ENCODE measurements at places on chromosomes 3 and 15. TPM values are rescaled to one million over a fixed set of nuclear protein-coding genes. Genes with fewer than 3 reads are reported as not detected.

Gene PLA2G4E
- total RNA-seq: not detected

Gene ACP3
- 3.3 TPM for total RNA-seq

DNA sequence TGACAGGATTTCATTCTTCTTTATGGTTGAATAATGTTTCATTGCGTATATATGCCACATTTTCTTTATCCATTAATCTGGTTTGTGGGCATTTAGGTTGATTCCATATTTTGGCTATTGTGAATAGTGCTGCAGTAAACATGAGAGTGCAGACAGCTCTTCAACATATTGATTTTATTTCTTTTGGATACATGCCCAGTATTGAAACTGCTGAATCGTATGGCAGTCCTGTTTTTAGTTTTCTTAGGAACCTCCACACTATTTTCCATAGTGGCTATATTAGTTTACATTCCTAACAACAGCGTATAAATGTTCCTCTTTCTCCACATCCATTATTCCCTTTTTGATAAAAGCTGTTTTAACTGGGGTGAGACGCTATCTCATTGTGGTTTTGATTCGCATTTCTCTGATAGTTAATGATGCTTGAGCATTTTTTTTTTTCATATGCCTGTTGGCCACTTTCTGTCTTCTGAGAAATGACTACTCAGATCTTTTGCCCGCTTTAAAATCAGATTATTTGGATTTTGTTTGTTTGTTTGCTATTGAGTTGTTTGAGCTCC is 21.7 kb downstream of the AQP9 start:
- DNase-seq: no peak
- no peaks in the 10 kb centered on the region for H3K4me1 ChIP-seq
- H3K27me3 ChIP-seq: no peaks in the 10 kb centered on the region
- H3K27ac ChIP-seq: no peak overlapping the region
- H3K36me3 ChIP-seq: no peaks in the 10 kb centered on the region

GRCh38 chr15:101167753-101168462 is 83.9 kb downstream of the CHSY1 start:
- H3K4me3 ChIP-seq: no peak overlapping the region
- H3K27me3 ChIP-seq: no peaks in the 10 kb centered on the region
- H3K27ac ChIP-seq: peak overlapping the region; percentile 67
- peak; percentile 55 for DNase-seq

DNA sequence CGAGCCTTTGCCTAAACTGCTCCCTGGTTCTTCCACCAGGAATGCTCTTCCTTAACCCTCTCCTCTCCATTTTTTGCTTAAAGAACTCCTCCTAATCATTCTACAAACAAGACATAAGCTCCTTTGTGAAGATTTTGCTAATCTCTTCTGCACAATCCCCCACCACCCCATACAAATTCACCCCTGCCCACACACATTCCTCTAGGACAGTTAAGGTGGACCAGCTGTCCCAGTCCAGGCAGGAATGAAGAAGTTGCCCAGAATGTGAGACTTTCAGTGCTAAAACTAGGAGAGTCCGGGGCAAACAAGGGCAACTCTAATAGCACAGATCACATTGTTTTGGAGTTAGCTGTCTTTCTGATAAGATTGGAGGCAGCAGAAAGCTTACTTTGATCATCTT is 13.9 kb upstream of the FAM174B start:
- no peak for DNase-seq
- no peaks in the 10 kb centered on the region for H3K27me3 ChIP-seq
- no peak overlapping the region for H3K4me3 ChIP-seq
- H3K4me1 ChIP-seq: peaks cover 6% of the 10 kb centered on the region
- no peak overlapping the region for H3K27ac ChIP-seq

- no peaks in the 10 kb centered on the region for H3K36me3 ChIP-seq
- no peak overlapping the region for H3K4me3 ChIP-seq
- no peak for DNase-seq
- no peaks in the 10 kb centered on the region for H3K4me1 ChIP-seq
- H3K27me3 ChIP-seq: no peaks in the 10 kb centered on the region
These were observed 255.4 kb downstream of the ARPP21 start for GRCh38 chr3:35894735-35895134.

GRCh38 chr3:1462371-1462770 is 369.5 kb downstream of the CNTN6 start:
- no peaks in the 10 kb centered on the region for H3K4me1 ChIP-seq
- DNase-seq: no peak
- H3K4me3 ChIP-seq: no peak overlapping the region
- no peak overlapping the region for H3K27ac ChIP-seq

Gene TMIE
- total RNA-seq: not detected

DNA sequence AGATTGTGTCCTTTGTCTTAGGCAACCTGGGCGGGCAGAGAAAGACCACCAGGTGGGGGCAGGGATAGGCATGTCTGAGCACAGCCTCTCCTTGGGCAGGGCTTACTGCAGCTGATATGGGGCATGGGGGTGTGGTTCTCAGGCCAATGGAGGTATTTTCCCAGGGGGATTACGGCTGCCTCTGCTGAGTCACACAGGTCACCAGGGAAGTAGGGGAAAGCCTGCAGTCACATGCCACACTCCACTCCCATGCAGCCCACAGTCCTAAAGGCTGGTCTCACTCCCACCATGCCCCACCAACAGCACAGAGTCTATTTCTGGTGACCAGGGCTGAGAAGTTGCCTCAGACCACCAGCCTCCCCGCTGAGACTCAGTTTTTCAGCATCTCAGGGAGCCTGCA is 466.4 kb downstream of the DIPK2A start:
- no peak overlapping the region for H3K4me3 ChIP-seq
- H3K36me3 ChIP-seq: no peaks in the 10 kb centered on the region
- no peaks in the 10 kb centered on the region for H3K27me3 ChIP-seq
- H3K27ac ChIP-seq: no peak overlapping the region
- DNase-seq: no peak

DNA sequence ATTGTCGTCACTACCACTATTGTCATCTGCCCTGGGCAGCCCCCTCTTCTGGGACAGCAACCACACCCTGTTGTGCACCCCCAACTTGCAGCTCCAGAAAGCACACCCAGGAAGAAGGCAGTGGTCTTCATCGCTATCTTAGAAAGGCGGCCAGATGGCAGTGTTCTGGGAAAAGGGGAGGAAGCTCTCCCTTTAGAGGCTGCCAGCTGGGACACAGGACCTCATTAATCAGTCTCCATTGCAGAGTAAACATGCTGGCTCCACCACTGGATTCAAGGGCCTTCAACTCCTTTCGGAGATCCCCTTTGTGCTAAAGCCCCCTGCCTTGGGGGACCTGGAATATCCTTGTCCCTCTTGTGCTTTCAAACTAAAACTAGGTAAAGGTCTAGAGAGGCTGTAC is 199.3 kb upstream of the LINGO1 start:
- no peak for DNase-seq
- H3K36me3 ChIP-seq: no peaks in the 10 kb centered on the region
- H3K4me3 ChIP-seq: no peak overlapping the region
- H3K27ac ChIP-seq: no peak overlapping the region
- no peaks in the 10 kb centered on the region for H3K4me1 ChIP-seq

DNA sequence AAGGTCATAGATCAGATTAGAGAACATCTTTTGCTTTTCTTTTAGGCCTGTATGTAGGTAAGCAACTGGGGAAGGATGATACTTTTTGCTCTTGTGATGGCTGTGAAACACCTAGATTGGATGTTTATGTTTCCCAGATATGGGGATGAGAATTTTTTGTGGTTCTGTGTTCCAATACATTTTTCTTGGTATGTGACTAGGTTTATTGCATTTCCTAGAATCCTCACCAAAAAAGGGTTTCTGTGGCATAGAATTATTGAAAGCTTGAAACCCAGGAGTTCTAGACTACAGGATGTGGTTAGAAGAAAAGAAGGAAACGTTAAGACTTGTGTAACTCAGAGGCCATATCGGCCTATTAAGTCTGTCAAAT is 25.8 kb downstream of the OXNAD1 start:
- H3K4me3 ChIP-seq: no peak overlapping the region
- H3K36me3 ChIP-seq: peaks cover 40% of the 10 kb centered on the region
- DNase-seq: no peak
- H3K4me1 ChIP-seq: no peaks in the 10 kb centered on the region
- no peaks in the 10 kb centered on the region for H3K27me3 ChIP-seq

GRCh38 chr3:46695177-46695961 is 1.9 kb upstream of the ALS2CL start:
- peaks cover 28% of the 10 kb centered on the region for H3K4me1 ChIP-seq
- no peak overlapping the region for H3K27ac ChIP-seq
- peak; percentile 53 for DNase-seq
- H3K36me3 ChIP-seq: no peaks in the 10 kb centered on the region

- H3K27me3 ChIP-seq: no peaks in the 10 kb centered on the region
- no peaks in the 10 kb centered on the region for H3K4me1 ChIP-seq
- DNase-seq: no peak
These were observed 53.5 kb downstream of the PLXNA1 start for GRCh38 chr3:127036209-127037020.

DNA sequence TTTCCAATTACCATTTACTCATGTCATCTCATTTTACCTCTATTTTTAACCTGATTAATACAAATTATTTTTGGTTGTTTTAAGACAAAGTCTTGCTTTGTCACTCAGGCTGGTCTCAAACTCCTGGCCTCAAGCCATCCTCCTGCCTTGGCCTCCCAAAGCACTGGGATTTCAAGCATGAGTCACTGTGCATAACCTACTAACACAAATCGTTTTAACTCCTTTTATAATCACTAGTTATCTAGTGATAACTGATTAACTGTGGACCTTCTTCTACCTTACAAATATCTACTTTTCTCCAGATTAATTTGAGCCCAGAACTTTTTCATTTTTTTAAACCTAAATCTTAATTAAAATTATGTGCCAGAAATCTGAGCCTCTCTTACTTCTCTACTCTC is 4.6 kb downstream of the ATP13A3 start:
- H3K36me3 ChIP-seq: no peaks in the 10 kb centered on the region
- peaks cover 46% of the 10 kb centered on the region for H3K4me1 ChIP-seq
- no peak for DNase-seq
- H3K4me3 ChIP-seq: no peak overlapping the region

GRCh38 chr3:140842984-140843649 is 98.5 kb upstream of the SLC25A36 start:
- H3K36me3 ChIP-seq: no peaks in the 10 kb centered on the region
- H3K27ac ChIP-seq: no peak overlapping the region
- no peaks in the 10 kb centered on the region for H3K4me1 ChIP-seq
- no peaks in the 10 kb centered on the region for H3K27me3 ChIP-seq
- H3K4me3 ChIP-seq: no peak overlapping the region
- no peak for DNase-seq

Gene TM4SF18
- total RNA-seq: 12.7 TPM

DNA sequence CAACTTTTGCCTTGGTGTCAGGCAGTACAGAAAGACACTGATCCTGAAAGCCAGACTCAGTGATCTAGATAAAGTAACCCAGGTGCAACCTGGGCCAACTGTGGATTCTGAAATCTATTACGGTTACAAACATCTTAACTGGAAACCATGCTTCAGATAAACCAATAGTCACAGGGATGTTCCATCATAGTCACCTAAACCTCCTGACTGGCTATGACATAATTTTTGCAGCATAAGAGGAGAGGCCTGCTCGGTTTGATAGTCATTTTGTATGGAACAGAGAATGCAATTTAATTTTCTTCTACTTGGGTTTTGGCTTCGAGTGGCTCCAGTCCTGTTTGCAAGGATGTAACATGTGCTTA is 3.7 kb downstream of the SLCO3A1 start:
- H3K4me3 ChIP-seq: no peak overlapping the region
- H3K4me1 ChIP-seq: no peaks in the 10 kb centered on the region
- no peak for DNase-seq
- no peaks in the 10 kb centered on the region for H3K27me3 ChIP-seq
- peaks cover 4% of the 10 kb centered on the region for H3K36me3 ChIP-seq
- no peak overlapping the region for H3K27ac ChIP-seq

DNA sequence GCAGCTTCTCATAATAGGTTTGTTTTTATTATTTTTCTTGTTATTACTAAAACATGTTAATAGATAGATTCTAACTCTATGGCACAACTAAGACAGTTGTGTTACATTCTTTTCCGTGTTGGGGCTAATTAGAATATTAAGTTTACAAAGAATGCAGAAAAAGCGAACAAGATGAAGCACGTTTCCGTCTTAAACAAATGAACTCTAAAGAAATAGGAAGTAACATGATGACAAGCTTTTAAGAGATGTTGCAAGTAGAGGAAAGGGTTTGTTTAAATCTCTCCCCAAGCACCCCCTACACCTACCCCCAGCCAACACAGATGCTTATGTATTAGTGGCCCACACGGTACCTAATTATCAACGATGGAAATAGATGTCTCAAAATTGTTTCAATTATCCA is 207.1 kb downstream of the TP63 start:
- no peaks in the 10 kb centered on the region for H3K36me3 ChIP-seq
- H3K4me3 ChIP-seq: no peak overlapping the region
- H3K4me1 ChIP-seq: no peaks in the 10 kb centered on the region
- H3K27me3 ChIP-seq: no peaks in the 10 kb centered on the region
- no peak for DNase-seq
- no peak overlapping the region for H3K27ac ChIP-seq

Gene WDR93
- total RNA-seq: not detected

Gene C3orf20
- not detected for total RNA-seq

Gene ADAMTSL3
- 19.5 TPM for total RNA-seq

Gene MOBP
- 2.5 TPM for total RNA-seq

DNA sequence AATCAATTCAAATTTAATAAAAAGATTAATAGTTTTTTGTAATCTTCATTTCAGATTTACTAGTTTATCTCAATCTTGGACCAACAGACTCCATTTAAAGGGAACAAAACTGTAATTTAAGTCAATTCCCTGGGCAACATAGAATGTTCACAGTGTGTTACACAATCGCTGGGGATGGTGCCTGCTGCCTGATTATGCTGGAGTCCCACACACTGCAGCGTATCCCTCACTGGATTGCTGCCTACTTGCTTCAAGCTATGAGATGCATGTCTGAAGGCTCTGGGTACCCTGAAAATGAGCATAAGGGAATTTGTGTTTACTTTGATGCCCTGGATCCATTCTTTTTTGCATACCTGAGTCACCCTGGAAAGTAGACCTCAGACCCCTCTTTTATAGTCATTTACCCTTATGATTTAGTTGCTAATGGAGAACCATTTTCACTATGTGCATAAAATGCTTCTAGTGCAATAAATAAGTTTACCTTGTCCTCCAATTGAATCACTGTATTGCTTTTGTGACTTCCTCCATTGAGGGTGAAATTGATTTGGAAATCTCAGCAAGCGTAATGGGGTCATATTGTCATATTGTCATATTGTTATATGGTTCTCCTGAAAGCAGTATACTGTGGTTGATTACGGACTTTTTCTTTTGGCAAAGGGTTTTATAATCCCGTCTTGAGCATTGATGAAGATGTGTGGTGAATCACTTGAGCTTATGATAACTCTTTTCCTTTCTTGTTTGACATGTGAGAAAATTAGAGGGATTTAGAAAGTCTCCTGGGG is 35.9 kb downstream of the ITPR1 start:
- H3K4me1 ChIP-seq: no peaks in the 10 kb centered on the region
- DNase-seq: no peak
- H3K27me3 ChIP-seq: no peaks in the 10 kb centered on the region

- H3K36me3 ChIP-seq: no peaks in the 10 kb centered on the region
- no peaks in the 10 kb centered on the region for H3K4me1 ChIP-seq
- H3K27me3 ChIP-seq: no peaks in the 10 kb centered on the region
- no peak overlapping the region for H3K27ac ChIP-seq
- H3K4me3 ChIP-seq: no peak overlapping the region
These were observed 81.8 kb upstream of the COL6A5 start for GRCh38 chr3:130263708-130264107.
